ENCODE measurements at places on chromosomes 13 and 19.

GRCh38 chr19:6788896-6789295 is 16.4 kb downstream of the VAV1 start:
- H3K27me3 ChIP-seq: no peaks in the 10 kb centered on the region
- no peaks in the 10 kb centered on the region for H3K36me3 ChIP-seq
- H3K27ac ChIP-seq: no peak overlapping the region
- H3K4me3 ChIP-seq: no peak overlapping the region
- H3K4me1 ChIP-seq: no peaks in the 10 kb centered on the region

- DNase-seq: no peak
- H3K4me3 ChIP-seq: no peak overlapping the region
- H3K36me3 ChIP-seq: no peaks in the 10 kb centered on the region
- no peaks in the 10 kb centered on the region for H3K27me3 ChIP-seq
These were observed 16.4 kb downstream of the KLK2 start for GRCh38 chr19:50889638-50890037.

GRCh38 chr13:44257796-44258195 is 115.8 kb upstream of the SERP2 start:
- H3K4me3 ChIP-seq: no peak overlapping the region
- no peaks in the 10 kb centered on the region for H3K36me3 ChIP-seq
- H3K27me3 ChIP-seq: no peaks in the 10 kb centered on the region
- no peaks in the 10 kb centered on the region for H3K4me1 ChIP-seq

GRCh38 chr19:39038098-39038497 is 5.7 kb upstream of the FBXO27 start:
- H3K4me1 ChIP-seq: no peaks in the 10 kb centered on the region
- no peak overlapping the region for H3K27ac ChIP-seq
- DNase-seq: no peak
- no peak overlapping the region for H3K4me3 ChIP-seq
- H3K27me3 ChIP-seq: no peaks in the 10 kb centered on the region

DNA sequence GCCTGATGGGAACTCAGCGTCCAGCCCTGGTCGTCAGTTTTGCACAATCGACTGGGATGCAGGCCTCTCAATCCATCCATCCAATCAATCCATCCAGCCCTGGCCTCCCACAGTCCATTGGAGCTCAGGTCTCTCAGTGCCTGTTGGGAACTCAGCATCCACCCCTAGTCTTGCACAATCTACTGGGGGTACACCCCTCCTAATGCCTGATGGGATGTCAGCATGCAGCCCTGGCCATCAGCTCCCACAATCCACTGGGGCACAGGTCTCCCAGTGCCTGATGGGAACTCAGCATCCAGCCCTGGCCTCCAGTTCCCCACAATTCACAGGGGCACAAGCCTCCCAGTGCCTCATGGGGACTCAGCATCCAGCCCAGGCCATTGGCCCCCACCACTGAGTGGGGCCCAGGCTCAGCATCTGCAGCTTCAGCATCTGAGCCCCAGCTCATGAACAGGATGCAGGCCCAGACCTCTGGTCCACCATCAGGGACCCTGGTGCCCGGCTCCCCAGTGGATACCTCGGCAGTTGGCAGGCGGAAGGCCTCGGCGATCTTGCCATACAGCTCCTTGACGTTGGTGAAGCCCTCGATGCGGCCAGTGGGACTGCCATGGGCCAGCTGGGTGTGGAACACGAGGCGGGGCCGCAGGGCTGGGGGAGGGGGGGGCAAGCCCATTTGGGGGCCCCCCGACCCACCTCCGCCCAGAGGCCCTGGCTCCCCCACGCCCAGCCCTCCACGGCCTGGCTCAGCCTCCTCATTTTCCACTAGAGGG is 7.2 kb upstream of the PTGER1 start:
- no peak overlapping the region for H3K27ac ChIP-seq
- H3K27me3 ChIP-seq: no peaks in the 10 kb centered on the region
- no peak for DNase-seq

DNA sequence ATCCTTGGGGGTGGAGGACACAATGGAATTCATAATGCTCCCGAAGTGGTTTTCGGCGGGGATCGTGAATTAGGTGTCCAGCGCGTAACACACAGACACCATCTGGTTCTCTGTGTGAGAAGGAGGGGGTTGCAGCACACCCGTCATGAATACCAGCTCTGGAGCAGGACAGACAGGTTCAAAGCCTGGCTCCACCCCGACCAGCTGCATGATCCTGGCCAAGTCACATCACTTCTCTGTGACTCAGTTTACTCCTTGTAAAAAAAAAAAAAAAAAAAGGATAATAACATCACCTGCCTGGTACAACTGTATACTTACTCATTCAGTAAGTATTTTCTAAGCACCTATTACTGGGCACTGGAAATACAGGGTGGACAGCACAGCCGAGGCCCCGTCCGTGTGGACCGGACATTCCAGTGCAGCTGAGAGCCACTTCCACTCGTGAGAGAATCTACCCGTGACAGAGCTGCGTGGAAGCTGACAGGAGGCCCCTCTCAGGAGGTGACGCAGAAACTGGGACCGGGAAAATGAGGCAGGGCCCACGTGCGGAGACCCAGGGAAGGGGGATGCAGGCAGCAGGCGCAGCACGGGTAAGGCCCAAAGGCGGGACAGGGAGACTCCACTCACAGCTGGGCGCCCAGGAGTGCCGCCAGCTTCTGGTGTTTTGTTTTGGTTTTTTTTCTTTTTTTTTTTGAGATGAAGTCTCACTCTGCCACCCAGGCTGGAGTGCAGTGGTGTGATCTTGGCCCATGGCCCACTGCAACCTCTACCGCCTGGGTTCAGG is 12.0 kb downstream of the RDH13 start:
- H3K27me3 ChIP-seq: no peaks in the 10 kb centered on the region
- no peak for DNase-seq
- no peak overlapping the region for H3K27ac ChIP-seq
- no peaks in the 10 kb centered on the region for H3K4me1 ChIP-seq

GRCh38 chr13:80313668-80314256 is 27.2 kb downstream of the SPRY2 start:
- H3K36me3 ChIP-seq: no peaks in the 10 kb centered on the region
- H3K27me3 ChIP-seq: no peaks in the 10 kb centered on the region
- DNase-seq: no peak
- H3K27ac ChIP-seq: no peak overlapping the region

DNA sequence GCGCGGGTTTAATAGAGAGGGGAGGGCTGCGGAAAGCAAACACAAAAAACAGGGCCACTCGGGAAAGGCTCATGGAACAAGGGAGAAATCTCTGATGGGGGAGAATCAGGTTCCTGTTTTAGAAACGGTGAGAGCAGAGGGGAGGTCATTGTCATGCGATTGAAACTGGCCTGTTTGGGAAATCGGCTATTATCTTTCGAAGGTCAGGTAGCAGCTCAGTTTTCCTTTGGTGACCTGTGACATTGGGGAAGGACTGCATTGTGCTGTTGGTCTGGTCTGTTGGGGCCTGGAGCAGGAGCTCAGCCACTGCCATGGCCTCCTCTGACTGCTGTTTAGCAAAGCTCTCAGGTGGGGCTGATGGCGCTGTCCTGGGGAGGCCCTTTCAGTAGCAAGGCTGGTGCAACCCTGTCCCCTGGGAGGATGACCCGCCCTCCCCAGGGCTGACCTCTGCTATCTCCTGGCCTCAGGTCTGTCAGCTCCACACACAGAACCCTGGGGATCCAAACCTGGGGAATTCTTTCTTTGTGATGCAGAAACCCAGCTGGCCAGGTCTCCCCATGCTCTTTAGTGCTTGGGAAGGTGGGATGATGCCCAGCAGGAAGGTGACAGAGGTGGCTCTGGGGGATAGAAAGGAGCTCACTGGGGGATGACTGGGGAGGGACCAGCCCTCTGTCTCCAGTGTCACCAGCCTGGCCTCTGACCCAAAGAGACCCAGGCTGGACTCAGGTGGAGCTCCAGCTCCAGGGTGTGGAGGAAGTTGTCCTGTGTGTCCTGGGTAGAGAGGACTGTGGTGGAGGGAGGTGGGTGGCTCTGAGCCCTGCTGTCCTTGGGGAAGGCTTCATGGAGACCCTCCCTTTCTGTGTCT is 21.2 kb upstream of the CD177 start:
- no peaks in the 10 kb centered on the region for H3K36me3 ChIP-seq
- no peaks in the 10 kb centered on the region for H3K4me1 ChIP-seq
- DNase-seq: no peak

GRCh38 chr19:1875646-1876495 is 9.4 kb downstream of the ABHD17A start:
- H3K27me3 ChIP-seq: no peaks in the 10 kb centered on the region
- H3K4me1 ChIP-seq: 0 out of 2 replicates have a peak, but pooled peaks cover 3% of the 10 kb centered on the region
- H3K36me3 ChIP-seq: peaks cover 7% of the 10 kb centered on the region
- no peak overlapping the region for H3K27ac ChIP-seq

DNA sequence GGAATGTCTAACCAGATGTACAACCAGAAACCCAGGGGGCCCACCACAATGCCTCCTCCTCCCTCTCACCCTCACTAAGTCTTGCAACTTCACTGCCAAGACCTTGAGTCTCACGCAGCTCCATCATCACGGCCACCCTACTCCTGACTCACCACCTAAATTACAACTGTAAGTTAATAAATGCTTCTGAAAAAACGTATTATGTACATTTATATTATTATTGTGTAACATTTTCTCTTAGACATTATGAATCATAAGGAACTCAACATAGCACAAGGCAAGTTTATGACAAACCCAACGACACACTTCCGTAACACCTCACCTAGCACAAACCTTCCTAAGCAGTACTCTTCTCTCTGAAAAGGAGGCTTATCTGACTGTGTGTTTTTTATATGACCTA is 20.7 kb downstream of the MIPEP start:
- H3K36me3 ChIP-seq: no peaks in the 10 kb centered on the region
- no peak overlapping the region for H3K27ac ChIP-seq
- H3K27me3 ChIP-seq: no peaks in the 10 kb centered on the region
- H3K4me1 ChIP-seq: no peaks in the 10 kb centered on the region
- H3K4me3 ChIP-seq: no peak overlapping the region

DNA sequence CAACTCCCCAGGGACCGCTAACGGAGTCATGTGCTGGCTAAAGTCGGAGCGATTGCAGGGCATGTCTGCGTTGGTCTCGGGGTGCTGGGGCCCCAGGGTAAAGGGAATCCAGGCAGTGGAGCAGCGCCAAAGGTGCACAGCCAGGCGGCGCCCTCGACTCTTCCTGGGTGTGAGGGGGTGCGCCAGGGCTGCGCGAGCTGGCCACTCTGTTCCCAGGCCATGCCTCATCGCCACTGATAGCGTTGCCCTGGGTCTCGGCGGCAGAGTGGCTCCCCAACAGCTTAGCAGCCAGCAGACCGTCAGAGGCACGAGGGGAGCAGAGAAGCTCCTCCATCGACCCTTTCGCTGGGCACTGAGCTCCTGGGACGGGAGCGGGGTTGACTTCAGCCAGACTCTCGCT is 152.7 kb downstream of the B3GLCT start:
- no peak for DNase-seq
- H3K27ac ChIP-seq: no peak overlapping the region
- no peaks in the 10 kb centered on the region for H3K4me1 ChIP-seq
- H3K4me3 ChIP-seq: no peak overlapping the region
- no peaks in the 10 kb centered on the region for H3K36me3 ChIP-seq
- H3K27me3 ChIP-seq: no peaks in the 10 kb centered on the region

DNA sequence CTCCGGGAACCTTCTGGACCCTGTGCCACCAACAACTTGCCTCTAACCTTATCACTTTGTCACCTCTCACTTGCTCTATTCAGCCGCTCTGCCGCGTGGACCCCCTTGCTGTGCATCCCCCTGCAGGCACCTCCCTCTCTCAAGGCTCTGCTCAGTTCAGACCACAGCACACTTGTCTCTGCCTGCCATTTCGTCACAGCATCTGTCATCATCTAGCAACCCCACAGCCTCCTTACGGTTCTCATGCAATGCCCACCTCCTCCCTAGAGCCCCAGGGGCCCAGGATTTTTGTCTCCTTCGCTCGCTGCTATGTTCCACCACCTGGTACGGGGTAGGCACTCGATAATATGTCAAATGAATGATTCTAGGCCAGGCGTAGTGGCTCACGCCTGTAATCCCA is 4.8 kb downstream of the HAUS8 start:
- DNase-seq: no peak
- H3K4me3 ChIP-seq: no peak overlapping the region
- peaks cover 11% of the 10 kb centered on the region for H3K36me3 ChIP-seq
- no peaks in the 10 kb centered on the region for H3K4me1 ChIP-seq
- no peaks in the 10 kb centered on the region for H3K27me3 ChIP-seq
- H3K27ac ChIP-seq: no peak overlapping the region

- H3K27ac ChIP-seq: no peak overlapping the region
- DNase-seq: no peak
- H3K27me3 ChIP-seq: no peaks in the 10 kb centered on the region
- no peaks in the 10 kb centered on the region for H3K36me3 ChIP-seq
- no peak overlapping the region for H3K4me3 ChIP-seq
These were observed 70.1 kb downstream of the STK24 start for GRCh38 chr13:98506728-98507230.

DNA sequence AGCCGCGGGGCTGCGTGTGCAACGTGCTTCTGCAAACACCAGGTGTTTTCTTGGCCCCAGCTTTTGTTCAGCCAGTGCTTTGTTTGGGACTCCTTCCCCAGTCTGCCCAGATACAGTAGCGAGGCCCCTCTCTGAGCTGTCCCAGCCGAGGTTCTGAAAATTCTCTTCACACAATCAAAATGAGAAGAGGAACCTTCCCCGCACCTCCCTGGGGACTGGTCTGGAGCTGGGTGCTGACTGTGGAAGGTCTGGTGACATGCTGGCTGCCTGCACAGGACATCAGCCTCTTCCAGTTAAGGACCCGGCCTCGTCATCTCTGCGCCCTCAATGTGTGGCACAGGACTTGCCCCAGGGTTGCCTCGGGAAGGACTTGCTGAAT is 4.2 kb downstream of the ATP4A start:
- no peaks in the 10 kb centered on the region for H3K27me3 ChIP-seq
- H3K4me3 ChIP-seq: no peak overlapping the region
- H3K36me3 ChIP-seq: no peaks in the 10 kb centered on the region
- peaks cover 6% of the 10 kb centered on the region for H3K4me1 ChIP-seq

DNA sequence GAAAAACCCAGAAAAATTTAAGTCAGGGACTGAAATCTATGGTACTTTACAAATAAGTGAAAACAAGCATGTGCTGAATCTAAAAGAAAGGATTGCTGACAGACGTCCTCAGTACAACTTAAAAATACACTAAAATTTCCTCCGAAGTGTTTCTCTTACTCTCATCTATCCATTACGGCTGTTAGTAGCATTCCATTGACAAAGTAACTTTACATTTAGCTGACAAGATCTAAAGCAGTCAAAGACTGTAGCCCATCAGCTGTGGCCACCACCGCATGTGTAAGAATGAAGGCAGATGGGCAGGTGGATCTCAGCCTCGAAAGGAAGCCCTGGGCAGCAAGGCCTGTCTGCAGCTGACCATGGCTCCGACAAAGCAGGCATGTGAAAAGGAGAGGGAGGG is 59.0 kb downstream of the FLT1 start:
- peaks cover 12% of the 10 kb centered on the region for H3K4me1 ChIP-seq
- H3K36me3 ChIP-seq: peaks cover 6% of the 10 kb centered on the region
- no peak overlapping the region for H3K27ac ChIP-seq

DNA sequence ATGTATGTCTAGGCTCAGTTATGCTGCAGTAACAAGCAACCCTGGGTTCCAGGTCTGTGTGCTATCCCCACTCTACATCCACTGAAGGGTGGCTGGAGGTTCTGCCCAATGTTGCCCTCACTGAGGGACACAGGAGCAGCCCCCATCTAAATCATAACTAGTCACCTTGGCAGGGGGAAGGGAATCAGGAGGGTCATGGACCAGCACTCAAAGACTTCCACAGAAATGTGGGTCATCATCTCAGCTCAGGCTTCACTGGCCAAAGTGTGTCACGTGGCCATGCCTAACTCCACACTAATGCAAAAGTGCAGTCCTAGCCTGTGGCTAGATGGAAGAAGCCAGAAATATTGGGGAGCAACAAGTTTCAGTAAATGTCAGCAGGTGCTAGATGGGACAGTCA is 137.3 kb upstream of the ZNF507 start:
- DNase-seq: no peak
- no peak overlapping the region for H3K4me3 ChIP-seq
- no peak overlapping the region for H3K27ac ChIP-seq
- H3K36me3 ChIP-seq: no peaks in the 10 kb centered on the region
